ENCODE measurements at places on chromosomes 2 and 18.

DNA sequence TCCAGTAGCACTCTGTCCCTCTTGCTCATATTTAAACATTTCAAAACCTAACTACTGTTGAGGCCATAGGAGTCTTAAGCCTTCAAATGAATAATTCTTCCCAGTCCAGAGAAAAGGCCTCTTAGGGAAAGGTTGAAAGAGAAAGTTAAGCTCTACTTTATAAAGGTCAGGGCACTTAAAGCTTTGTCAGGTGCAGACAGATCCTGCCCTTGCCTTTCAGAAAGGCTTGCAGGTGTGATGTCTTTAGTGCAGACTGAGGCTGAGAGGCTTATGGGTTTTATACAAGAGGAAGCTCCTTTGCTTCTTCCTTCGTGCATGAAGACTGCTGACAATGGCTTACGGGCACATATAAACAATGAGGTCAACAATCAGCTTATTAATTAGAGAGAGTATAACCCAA, 105.0 kb upstream of the LINC00305 start:
- DNase-seq, result no peak

DNA sequence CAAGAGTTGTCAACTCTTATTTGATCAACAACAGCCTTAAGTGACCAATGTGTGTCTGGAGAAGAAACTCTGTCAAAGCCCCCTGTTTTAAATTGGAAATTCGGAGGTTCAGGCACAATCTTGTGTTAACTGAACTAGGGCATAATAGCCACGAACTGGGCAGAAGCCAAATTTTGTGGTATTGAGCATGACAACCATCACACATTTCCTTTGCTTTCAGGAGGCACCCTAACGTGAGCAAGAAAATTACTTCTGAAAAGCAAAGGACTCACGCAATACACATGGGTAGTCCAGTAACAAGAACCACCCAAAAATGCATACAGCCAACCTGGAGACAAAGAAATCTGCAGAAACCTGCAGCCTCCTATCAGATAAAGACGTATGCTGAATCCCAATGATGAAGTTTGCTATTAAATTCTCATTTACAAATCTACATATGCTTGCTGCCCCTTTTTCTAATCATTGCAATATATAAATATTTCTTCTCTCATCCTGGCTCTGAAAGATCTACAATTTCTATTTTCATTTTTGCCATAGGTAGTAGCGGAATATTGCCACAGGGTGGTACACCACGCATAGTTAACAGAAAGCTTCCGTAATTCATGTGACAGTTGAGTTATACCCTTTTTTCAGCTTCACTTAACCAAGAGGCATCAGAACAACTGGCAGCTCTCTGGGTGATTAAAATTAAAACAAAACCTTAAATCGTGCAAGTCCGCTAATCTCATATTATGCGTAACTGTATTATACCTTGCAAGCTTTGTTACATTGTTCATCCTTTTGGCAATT, 495.8 kb downstream of the NRXN1 start:
- no peak for DNase-seq

DNA sequence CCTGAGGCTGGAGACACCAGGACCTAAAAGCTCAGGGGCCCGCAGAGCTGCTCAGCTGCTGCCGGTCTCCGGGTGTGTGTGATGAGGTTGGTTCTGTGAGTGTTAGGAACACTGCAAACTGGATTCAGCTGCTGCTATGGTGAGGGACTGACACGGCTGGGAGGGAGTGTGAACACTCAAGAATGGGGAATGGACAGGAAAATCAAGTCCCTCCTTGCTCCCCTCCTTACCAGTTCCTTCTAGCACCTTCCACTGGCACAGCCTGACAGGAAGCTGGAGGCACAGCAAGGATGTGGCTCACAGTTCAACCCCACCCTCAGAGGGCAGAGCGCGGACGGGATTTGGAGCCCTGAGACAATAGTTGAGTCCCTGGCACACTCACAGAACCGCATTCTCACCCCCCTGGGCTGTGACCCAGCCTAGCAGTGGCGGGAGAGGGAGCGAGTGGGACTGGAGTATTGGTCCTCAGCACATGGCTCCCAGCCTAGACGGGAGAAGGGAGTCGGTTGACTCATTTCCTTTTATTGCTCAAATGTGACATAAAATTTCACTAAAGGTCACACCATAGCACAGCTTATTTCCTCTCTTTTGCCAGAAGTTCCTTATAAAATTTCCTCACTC, 42.5 kb downstream of the LRRC30 start:
- no peak for DNase-seq

GRCh38 chr18:56748698-56749268, 97.6 kb downstream of the WDR7 start:
- no peak for DNase-seq

DNA sequence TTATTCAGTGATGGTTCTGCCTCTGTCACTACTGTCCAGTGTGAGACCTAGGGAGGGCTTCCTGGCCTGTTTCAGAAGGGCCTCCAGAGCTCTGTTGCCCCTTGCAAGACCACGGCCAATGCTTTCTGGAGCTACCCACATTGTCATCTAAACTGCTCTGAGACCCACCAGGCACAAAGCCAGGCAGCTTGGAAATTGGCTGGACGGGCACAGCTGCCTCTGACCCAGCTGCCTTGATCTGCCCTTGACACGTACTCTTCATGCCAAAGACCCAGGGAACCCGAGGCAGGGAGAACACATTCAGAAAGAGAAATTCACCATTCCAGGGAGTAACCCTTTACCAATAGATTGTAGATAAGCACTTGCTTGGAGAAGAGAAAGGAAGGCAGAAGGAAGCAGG, 183.7 kb upstream of the SIX2 start:
- no peak for DNase-seq

- no peak for DNase-seq
These were observed 90.8 kb downstream of the NFATC1 start for GRCh38 chr18:79486356-79487182.

DNA sequence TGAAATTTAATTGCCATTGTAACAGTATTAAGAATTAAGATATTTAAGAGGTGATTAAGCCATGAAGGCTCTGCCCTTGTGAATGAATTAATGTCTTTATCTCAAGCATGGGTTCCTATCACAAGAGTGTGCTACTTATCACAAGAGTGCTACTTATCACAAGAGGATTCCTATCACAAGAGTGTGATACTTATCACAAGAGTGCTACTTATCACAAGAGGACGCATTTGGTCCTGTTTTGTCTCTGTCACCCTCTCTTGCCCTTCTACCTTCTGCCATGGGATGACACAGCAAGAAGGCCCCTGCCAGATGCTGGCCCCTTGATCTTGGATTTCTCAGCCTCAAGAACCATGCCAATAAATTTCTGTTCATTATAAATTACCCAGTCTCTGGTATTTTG, 13.2 kb upstream of the COL5A2 start:
- no peak for DNase-seq

GRCh38 chr2:164913640-164914350, 41.5 kb downstream of the SLC38A11 start:
- no peak for DNase-seq

GRCh38 chr2:30204281-30204680, 27.1 kb upstream of the LBH start:
- no peak for DNase-seq

GRCh38 chr2:5148392-5149085, 543.6 kb upstream of the SOX11 start:
- no peak for DNase-seq

- no peak for DNase-seq
These were observed 155.8 kb upstream of the ZEB2 start for GRCh38 chr2:144675731-144676130.

All from activated T-helper 1 cell treated with anti-CD3 and anti-CD28 coated beads, Interleukin-2, amount 50 U/mL, for 16 hours (primary cell).